Endodermal cell (in vitro differentiated cells): ENCODE measurements at places on chromosomes 13 and 19.

GRCh38 chr13:93476175-93476574 is 249.6 kb downstream of the GPC6 start:
- DNase-seq = no peak

- no peak for DNase-seq
These were observed 316.2 kb upstream of the HTR2A start for GRCh38 chr13:47213047-47213446.

- DNase-seq = no peak
These were observed 6.2 kb downstream of the GFY start for GRCh38 chr19:49431330-49431749.

DNA sequence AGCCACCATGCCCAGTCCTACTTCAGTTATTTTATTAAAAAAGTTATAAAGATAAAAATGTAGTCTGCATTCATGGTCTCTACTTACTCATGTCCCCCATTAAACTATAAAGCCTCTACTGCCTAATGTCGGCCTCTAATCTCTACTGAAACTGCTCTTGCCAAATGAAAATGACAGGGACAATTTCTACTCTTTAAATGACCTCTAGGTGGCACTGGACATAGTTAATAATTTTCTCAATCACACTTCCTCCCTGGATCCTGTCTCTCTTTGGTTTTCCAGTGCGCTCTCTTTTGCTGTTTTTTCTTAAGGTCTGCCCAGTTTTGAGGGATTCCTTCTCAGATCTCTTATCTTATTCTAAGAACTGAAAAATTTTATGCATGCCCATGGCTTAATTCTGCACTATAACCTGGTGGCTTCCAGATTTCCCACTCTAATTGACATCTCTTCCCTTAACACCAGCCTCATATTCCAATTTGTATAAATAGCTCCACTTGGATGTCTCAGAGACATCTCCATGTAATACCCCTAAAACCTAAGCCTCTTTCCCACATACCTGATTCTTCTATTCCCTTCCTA is 54.3 kb downstream of the MTMR6 start:
- DNase-seq = no peak

GRCh38 chr13:72151241-72151640 is 284.2 kb upstream of the DACH1 start:
- no peak for DNase-seq

- no peak for DNase-seq
These were observed 102.2 kb downstream of the MTUS2 start for GRCh38 chr13:28922341-28922740.
